ENCODE measurements at places on chromosomes 2 and 18. TPM values are rescaled to one million over a fixed set of nuclear protein-coding genes. Genes with fewer than 3 reads are reported as not detected.
A peak's percentile ranks its signal among the peaks of the same experiment; 100 is the strongest.

- DNase-seq, result no peak
These were observed 298.1 kb downstream of the CBLN2 start for GRCh38 chr18:72246076-72246475.

GRCh38 chr18:5979971-5980457 is 84.7 kb upstream of the TMEM200C start:
- DNase-seq, result no peak

DNA sequence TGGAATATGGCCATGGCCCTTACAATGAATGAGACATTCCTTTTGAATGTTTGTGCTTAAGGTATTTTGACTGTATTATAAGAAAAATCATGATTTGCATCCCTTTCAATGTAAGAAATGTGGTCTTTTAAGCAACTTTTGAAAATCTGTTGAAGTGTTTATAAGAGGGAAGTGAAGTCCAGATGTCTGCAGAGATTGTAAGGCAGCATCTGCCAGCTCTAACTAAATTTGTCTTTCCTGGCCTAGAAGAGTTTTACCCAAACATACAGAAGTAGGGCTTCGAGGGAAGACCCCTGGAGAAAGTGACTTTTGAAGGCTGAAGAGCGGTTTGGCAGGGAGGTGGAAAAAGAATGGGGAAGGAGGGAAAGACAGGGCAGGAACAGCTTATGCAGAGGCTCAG is 12.2 kb downstream of the EML6 start:
- DNase-seq, result no peak

GRCh38 chr2:73295751-73296400 is 2.5 kb upstream of the EGR4 start:
- no peak for DNase-seq

The CPO gene
- not detected for total RNA-seq

The KIAA2012 gene
- not detected for total RNA-seq

- DNase-seq, result peak; percentile 79
These were observed 1.3 kb downstream of the SPTBN1 start for GRCh38 chr2:54457323-54458023.

- no peak for DNase-seq
These were observed 219.9 kb downstream of the EXOC6B start for GRCh38 chr2:72605836-72606442.

The FAM117B gene
- 1.2 TPM for total RNA-seq

The RGPD8 gene
- total RNA-seq, result 10.6 TPM

DNA sequence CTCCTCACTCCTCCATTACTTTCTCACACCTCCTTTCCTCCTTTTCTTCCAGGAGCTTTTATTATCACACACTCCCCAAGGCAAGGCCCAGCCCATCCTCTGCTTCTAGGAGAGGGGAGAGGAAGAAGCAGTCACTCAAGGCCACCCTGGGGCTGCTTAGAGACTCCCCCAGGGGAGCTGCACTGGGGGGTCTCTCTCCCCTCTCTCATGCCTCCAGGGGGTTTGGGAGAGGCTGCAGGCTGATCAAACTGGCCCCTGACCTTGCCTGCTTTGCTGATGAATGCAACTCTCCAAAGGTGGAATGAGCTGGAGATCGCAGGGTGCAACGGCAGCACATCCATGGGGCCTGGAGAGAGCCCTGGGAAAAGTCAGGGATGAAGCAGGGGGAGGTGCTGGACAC is 216.9 kb downstream of the CELF4 start:
- DNase-seq, result no peak

The BCL11A gene
- total RNA-seq, result 16.9 TPM

GRCh38 chr2:60818272-60818671 is 62.2 kb downstream of the PAPOLG start:
- no peak for DNase-seq

The RAPH1 gene
- total RNA-seq, result 20.6 TPM

- DNase-seq, result no peak
These were observed 534.8 kb upstream of the LRRTM4 start for GRCh38 chr2:78056976-78057375.

GRCh38 chr2:237956402-237956736 is 10.4 kb upstream of the UBE2F start:
- no peak for DNase-seq

- DNase-seq, result no peak
These were observed 117.9 kb downstream of the ETAA1 start for GRCh38 chr2:67515056-67515455.

The ARHGEF4 gene
- total RNA-seq, result 3.9 TPM

GRCh38 chr2:147491506-147491905 is 353.3 kb upstream of the ACVR2A start:
- DNase-seq, result no peak

The GLI2 gene
- total RNA-seq, result 1.8 TPM

DNA sequence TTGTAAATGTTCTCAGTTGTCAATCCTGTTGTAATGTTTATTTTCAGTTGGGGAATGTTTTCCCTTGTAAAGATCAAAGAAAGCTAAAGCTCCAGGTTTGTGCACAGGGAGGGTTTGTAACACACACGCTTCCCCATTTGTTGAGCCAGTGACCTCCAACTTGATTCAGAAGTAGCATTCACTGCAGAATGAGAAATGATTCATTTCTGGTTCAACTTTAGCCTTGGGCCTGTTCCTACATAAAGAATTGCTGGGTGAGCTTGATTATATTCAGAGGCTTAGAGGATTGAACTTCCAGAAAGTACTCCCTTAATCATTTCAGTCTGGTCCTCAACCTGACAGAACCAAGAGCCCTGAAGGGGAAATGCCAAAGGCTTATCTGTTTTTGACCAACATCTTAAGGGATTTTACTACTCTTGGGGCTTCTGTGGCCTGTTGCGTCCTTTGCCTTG is 70.6 kb upstream of the CAVIN2 start:
- DNase-seq, result no peak

GRCh38 chr2:213086050-213086449 is 65.4 kb downstream of the IKZF2 start:
- no peak for DNase-seq

DNA sequence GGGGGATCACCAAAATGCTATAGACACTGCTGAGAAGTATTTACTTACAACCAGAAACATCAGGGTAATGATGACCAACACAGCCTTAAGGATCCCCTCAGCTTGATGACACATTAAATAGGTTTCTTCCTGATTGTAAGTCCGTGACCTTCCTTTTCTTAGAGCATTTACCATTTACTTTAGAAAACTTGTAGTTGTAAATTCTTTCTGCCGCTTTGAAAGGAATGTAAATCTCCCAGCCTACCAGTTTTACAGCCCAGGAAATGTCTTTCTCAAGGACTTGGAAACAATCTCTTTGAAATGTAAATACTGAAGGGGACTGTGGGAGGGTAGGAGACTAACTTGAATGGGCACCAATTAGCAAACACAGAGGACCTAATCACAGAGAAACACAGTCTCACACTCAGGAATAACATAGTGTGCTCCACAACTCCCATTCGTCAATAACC is 278.6 kb downstream of the DSC3 start:
- no peak for DNase-seq

- no peak for DNase-seq
These were observed 133.1 kb downstream of the MYCN start for GRCh38 chr2:16073471-16073870.

GRCh38 chr2:32792416-32792815 is 154.3 kb upstream of the LTBP1 start:
- no peak for DNase-seq

DNA sequence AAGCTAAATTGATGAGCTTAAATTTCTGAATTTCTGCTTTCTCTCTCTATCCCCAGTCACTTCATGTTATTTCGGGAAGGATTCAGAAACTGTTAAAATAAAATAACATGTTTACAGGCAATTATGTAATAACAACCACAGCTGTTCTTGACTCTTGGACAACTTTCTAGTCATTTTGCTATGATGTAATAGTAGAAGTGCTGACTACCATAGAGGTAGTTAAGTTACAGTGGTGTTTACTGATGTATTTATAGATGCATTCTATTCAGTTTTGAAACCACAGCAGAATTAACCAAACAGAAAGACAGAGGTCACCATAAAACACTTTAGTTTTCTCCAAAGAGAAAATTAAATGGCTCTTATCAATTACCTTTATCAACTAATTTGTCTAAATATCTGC is 1292.0 kb upstream of the CHAC2 start:
- no peak for DNase-seq

- DNase-seq, result no peak
These were observed 1.3 kb downstream of the CERS6 start for GRCh38 chr2:168457190-168457895.

DNA sequence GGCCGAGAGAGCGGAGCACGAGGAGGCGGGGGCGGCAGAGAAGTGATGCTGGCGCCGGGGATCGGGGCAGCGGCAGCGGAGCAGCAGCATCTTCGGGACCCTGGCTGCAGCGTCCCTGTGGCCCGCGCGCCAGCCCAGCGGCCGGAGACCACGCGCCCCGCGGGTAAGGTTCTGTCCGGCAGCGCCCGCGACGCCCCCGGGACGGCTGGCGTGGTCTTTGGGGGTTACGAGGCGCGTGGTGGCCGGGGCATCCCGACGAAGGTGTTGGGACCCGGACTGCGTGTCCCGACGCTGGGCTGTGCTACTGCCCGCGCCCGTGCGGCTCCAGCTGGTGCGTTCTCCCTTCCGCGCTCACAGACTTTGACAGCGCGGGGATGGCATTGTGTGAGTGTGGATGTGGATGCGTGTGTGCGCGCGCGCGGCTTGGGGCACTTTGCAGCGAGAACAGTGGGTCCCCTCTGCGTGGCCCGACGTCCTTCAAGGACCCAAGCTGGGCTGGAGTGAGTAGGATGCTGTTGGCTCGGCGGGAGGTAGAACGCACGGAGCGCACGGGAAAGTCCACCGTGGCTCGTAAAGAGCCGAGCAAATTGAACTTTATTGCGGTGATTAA is 405.0 kb downstream of the XIRP2 start:
- DNase-seq, result no peak

- DNase-seq, result no peak
These were observed 124.2 kb upstream of the FSHR start for GRCh38 chr2:49278561-49278960.

The FZD7 gene
- 34.7 TPM for total RNA-seq

The DTNA gene
- 208 TPM for total RNA-seq

The IL36G gene
- total RNA-seq, result not detected

The AAK1 gene
- 124 TPM for total RNA-seq

- no peak for DNase-seq
These were observed 2.9 kb upstream of the MBP start for GRCh38 chr18:77135339-77136075.

The TUBB8B gene
- total RNA-seq, result not detected

The AKAIN1 gene
- not detected for total RNA-seq

DNA sequence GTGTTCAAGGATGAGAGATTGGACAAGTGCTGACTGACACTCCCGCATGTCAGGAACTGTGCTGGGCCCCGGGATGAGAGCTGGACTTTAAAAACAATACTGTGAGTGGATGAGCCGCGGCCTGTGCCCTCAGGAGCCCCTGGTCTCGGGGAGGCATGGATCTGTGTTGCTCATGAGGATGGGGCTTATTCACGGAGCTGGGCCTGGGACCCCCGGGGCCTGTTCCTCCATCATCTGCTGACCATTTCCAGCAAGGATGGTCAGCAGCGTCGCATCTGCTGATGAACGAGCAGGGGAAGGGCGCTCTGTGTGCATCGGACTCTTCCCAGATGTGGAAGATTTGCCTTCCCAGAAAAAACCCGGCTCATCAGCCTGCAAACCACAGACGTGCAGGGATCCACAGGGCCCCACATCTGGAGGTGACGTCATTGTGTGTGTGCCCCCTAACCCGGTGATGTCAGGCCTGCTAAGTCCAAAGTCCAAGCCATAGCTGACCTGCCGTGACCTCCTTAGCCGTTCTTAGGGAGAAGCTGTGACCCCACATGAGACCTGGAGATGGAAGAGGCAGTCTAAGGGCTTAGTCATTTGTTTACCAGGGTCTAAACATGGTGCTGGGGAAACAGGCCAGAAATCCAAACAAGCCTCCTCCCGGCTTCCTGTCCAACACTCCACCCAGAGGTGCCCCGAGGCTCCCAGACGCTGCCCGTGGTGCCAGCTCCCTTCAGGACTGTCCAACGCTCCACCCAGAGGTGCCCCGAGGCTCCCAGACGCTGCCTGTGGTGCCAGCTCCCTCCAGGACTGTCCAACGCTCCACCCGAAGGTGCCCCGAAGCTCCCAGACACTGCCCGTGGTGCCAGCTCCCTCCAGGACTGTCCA is 143.9 kb downstream of the PXDN start:
- peak; percentile 70 for DNase-seq

- DNase-seq, result no peak
These were observed 703 bp downstream of the UGGT1 start for GRCh38 chr2:128091726-128092080.

- DNase-seq, result no peak
These were observed 13.3 kb downstream of the UBE2F start for GRCh38 chr2:237980087-237980486.

GRCh38 chr18:79494936-79495335 is 99.2 kb downstream of the NFATC1 start:
- DNase-seq, result peak; percentile 59

GRCh38 chr18:11883153-11883552 is 25.0 kb downstream of the MPPE1 start:
- no peak for DNase-seq

The SERPINB11 gene
- not detected for total RNA-seq

The HRH4 gene
- total RNA-seq, result 0.08 TPM

The TEKT4 gene
- 0.32 TPM for total RNA-seq

The KCNS3 gene
- total RNA-seq, result 3.7 TPM

DNA sequence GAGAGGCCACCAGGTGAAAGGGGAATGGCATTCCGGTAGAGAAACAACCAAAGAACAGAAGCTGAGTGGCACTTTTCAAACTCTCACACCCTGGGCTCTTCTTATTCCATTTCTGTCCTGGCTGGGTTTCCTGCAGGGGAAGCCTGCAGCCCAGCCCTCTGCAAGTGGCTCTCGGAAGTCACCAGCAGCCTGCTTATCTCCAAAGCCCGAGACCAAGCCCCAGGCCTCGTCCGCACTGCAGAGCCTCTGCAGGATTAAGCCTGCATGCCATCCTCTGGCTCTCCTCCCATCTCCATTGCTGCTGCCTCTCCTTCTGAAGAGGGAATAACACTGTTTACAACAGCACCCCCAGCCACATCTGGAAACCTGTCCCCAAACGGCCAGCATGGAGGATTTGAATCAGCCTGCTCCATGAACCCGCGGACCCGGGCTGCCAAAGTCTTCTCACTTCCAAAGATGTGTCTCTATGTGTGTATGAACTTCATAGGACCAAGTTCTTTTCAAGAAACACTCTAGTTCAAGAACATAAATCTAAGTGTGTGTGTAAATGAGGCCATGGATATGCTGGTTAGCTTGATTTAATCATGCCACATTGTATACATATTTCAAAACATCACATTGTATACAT is 54.2 kb downstream of the DIPK1C start:
- DNase-seq, result peak; percentile 71

DNA sequence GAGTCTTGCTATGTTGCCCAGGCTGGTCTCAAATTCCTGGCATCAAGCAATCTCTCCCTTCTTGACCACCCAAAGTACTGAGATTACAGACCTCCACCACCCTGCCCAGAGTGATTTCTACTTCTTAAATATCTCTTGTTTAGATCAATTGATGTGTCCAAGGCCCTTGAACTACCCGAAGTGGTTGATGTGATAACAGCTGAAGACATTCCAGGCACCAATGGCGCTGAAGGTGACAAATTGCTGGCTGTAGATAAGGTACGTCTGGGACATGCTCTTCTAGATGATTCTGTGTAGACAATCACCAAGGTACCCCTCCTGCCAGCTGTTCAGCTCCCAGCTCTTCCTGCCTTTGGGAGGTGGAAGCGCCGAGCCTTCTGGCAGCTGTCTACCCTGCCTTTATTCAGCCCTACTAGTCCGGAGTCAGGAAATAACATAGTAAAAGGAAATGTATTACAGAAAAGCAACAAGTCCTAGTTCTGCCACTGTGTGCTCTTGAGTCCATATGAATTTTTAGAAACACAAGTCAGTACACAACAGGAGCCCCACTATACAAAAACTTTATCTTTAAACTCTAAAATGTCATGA is 61.3 kb upstream of the BZW1 start:
- no peak for DNase-seq
